ENCODE measurements at places on chromosomes 1 and 21. TPM values are rescaled to one million over a fixed set of nuclear protein-coding genes. Genes with fewer than 3 reads are reported as not detected.

DNA sequence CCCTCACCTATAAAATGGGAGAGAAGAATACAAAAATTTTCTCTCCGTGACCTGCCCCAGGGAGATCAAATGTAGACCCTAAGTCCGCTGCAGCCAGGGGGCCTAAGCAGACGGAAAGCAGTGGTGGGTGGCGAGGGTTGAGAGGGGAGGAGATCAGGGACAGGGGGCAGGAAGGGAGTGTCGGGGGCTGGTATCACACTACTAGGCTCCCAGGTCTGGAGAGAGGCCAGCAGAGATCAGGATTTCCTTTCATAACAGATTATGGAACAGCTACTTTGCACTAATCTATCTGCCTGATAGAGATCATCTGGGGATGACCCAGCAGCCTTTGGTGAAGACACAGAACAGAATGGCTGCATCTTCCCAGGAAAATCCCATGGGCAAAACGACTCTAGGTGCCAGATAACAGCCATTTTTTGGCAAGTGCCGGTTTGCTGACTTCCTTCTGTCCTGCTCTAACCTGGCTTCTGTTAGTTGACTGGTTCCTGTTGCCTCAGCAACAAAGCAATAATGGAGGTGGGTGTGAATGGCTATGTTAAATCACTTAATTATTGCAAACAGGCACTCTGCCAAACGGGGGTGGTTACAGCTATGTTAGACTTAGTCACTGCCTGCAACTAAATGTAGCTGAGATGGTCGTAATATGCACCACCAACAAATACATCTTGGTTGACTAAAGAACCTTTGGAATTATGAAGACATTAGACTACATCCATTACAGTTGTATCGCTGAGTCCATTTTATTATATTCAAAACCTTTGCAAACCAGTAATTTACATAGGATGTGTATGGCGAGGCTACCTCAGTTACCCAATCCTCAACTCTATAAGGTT is 30.0 kb upstream of the EPS8L3 start:
- no peaks in the 10 kb centered on the region for H3K36me3 ChIP-seq
- H3K4me3 ChIP-seq: peak overlapping the region; percentile 34
- no peaks in the 10 kb centered on the region for H3K27me3 ChIP-seq
- peaks cover 72% of the 10 kb centered on the region for H3K4me1 ChIP-seq
- peak overlapping the region; percentile 83 for H3K27ac ChIP-seq
- DNase-seq: peak; percentile 65

Gene RGS18
- polyA plus RNA-seq: 6.1 TPM

- no peaks in the 10 kb centered on the region for H3K27me3 ChIP-seq
- no peaks in the 10 kb centered on the region for H3K4me1 ChIP-seq
- no peaks in the 10 kb centered on the region for H3K36me3 ChIP-seq
Measured at GRCh38 chr1:31657020-31657804, 12.5 kb upstream of the PEF1 start.

Gene NBPF4
- not detected for polyA plus RNA-seq

GRCh38 chr1:104905322-104905721 is 1155.6 kb downstream of the AMY1C start:
- H3K36me3 ChIP-seq: no peaks in the 10 kb centered on the region
- H3K27ac ChIP-seq: no peak overlapping the region
- H3K4me3 ChIP-seq: no peak overlapping the region
- no peak for DNase-seq
